Neural crest cell (in vitro differentiated cells): ENCODE measurements at places on chromosomes 7 and 10. TPM values are rescaled to one million over a fixed set of nuclear protein-coding genes. Genes with fewer than 3 reads are reported as not detected.

SPDYE9 gene
- not detected in 2 replicates for total RNA-seq

DNA sequence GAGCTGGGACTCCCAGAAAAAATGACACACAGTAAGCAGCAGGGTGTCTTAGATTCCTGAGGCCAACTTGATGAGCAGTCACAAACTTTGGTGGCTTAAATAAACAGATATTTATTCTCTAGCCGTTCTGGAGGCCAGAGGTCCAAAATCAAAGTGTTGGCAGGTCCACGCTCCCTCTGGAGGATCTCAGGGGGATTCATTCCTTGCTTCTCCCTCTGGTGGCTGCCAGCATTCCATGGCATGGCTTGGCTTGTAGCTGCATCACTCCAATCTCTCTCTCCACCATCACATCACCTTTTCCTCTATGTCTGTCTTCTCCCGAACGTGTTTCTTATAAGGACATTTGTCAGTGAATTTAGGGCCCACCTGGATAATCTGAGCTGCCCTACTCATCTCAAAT, 98.4 kb downstream of the OSBPL3 start:
- no peak overlapping the region for H3K27ac ChIP-seq
- peaks cover 49% of the 10 kb centered on the region for H3K4me1 ChIP-seq
- DNase-seq = no peak
- no peaks in the 10 kb centered on the region for H3K27me3 ChIP-seq

RADIL gene
- 12.2 and 13.8 TPM in 2 replicates for total RNA-seq

DNA sequence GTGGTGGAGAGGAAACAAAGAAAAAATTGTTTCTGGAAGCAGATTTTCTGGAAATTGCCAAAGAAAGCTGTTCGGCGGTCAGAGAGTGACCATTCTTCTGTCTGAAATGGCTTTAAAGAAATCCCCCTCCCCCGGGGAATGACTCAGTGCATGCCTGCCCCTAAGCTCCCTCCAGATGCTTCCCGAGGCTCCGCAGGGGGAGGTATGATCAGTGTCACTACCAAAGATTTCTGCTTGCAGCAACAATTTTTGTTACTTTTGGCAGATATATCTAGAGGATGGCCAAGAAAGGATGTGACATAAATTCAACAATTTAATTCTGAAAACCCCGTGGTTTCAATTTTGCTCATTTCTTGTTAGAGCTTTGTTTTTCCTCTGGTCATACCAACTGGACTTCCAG, 163.9 kb downstream of the JCAD start:
- no peak overlapping the region for H3K27ac ChIP-seq
- no peak overlapping the region for H3K4me3 ChIP-seq
- no peak for DNase-seq
- peaks cover 7% of the 10 kb centered on the region for H3K4me1 ChIP-seq
- no peaks in the 10 kb centered on the region for H3K36me3 ChIP-seq
